ENCODE measurements at places on chromosomes 11 and 22. TPM values are rescaled to one million over a fixed set of nuclear protein-coding genes. Genes with fewer than 3 reads are reported as not detected.

DNA sequence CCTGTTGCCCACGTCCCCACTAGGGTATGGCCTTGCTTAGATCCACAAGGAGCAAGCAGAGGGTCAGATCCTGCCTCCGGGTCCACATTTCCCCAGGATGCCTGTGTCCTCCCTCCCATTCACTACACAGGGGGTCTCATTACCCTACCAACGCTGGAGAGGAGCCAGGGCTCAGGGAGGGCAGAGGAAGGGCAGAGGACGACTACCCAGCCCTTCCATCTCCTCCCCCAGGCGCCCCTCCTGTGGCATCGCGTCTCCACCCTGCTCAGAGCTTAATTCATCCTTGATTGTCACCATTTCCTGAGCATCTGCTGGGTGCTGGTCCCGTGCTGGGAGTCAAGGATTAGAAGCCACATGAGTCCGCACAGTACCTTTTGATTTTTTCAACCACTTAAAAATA lies 5.0 kb downstream of the NFAM1 start:
- DNase-seq, result no peak

The ART1 gene
- not detected for total RNA-seq

- DNase-seq, result no peak
Observed at GRCh38 chr11:80632691-80633090, 1191.9 kb upstream of the TENM4 start.

DNA sequence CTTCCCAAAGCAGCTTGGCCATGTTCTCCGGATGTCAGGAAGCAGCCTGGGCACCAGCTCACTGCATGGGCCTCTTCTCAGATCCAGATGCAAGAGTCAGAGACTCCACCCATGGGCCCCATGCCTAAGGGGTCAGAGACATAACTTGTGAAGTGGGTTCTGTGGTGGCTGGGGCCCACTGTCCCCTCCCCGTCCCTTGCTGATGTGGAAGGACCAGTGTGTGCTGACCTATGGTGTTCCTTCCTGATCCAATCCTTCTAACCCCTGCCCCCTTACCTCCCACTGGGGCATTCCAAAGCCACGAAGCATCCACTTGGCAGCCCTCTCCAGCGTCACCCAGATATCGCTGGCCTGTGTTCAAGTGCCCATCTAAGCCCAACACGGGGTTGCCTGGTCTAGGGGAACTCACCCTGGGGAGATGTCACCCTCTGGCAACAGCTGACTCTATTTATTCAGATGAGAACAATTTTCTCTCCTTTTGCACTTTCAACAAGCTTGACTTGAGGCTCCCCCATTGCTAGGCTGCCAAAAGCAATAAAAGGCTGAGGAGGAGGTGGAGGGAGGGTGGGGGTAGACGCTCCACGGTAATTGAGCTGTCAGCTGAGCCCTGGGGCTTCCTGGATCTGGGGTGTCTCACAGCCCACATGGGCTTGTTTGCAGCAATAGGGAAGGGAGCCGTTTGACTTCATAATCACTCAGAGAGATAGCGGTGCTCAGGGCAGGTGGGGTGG lies 158.5 kb downstream of the ADAMTS15 start:
- no peak for DNase-seq

DNA sequence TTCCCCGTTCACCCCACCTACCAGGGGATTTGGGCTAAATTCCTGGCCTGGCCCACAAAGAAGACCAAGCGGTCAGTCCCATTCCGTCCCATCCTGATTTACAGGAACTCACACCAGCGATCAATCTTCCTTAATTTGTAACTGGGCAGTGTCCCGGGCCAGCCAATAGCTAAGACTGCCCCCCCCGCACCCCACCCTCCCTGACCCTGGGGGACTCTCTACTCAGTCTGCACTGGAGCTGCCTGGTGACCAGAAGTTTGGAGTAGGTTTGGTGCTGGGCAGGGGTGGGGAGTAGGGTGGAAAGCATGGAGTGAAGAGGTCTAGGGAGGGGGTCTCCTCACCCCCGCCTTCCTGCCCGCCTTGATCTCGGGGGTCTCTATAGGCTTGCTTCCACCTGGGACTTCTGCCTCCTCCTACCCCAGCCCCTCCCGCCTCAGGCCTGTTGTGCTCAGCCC lies at the start of gene SERPING1:
SERPING1 (plus strand) TSS at position 225 of the 455 bp plus-strand sequence. CDS start 586 bp downstream, outside the sequence.
- DNase-seq, result no peak
